ENCODE measurements at places on chromosomes 1 and 21.

GRCh38 chr1:109368464-109368863 is 29.3 kb downstream of the SORT1 start:
- DNase-seq, result no peak

DNA sequence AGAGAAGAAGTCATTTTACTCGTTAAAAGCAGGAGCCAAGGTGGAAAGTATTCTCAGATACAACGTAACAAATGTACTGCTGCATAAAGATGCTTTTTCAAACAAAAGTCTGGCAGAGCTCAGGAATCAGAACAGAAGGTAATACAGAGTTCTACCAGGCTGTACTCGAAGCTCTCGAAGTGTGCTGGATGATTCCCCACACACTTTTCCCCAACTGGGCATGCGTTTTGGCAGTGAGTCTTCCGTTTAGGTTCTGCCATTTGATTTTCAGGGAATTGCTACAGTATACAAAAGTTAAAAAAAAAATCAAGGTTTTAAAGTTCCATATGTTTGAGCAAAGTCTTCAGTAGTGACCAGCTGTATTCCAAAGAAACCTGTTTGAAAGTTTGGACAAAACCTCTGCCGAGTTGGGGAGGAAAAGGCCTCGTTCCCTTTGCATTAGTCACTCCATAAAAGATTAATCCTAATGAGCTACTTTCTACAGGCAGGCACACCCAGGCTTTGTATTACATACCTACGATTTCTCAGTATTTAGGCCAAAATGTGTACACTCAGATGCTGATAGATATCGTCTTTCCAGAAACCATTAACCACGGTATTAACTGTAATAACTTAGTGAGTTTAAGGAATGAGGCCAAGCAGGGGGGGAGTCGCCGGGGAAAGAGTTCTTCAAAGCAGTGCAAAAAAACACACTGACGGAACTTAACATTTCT is 477.1 kb downstream of the LMO4 start:
- DNase-seq, result no peak

- DNase-seq, result no peak
These were observed 43.2 kb downstream of the LRRC71 start for GRCh38 chr1:156963621-156964020.

- DNase-seq, result no peak
These were observed 33.6 kb downstream of the PBX1 start for GRCh38 chr1:164592634-164593033.

- DNase-seq, result no peak
These were observed 11.1 kb downstream of the BARHL2 start for GRCh38 chr1:90705956-90706355.

DNA sequence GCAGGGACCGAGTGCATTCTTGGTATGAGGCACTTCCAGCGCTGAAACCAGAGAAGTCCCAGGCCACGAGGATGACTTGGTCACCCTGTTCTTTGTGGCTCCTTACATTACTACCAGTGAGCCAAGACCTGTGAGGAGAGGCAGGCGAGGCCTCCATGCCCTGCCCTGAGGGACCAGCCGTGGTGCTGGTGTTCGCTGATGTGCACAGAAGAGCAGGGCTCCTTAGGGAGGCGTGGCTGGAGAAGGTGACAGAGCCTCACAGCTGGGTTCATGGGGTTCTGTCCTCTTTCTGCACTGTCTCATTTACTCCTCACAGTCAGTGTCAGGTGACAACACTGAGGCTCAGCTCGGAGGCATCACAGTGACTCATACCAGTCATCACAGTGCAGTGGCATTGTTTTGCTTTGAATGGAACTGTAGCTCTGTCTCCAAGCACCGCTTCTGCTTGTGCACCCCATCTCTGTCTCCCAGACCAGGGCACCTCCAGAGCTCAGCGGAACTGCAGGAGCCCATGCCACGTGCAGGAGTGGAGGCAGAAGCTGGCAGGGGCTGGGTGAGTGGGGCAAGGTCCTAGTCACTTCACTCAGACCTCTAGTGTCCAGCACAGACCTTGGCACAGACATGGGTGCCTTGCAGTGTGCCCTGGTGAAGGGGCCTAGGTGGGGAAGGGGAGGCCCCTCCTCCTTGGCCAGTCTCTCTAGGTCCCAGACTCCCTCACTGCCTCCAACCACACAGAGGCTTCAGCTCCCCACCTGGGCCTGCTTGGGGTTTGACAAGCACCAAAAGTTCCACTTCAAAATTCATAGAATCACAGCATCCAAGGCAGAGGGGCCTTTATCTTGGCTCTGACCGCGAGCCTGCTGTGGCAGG is 310.9 kb downstream of the MATN1 start:
- DNase-seq, result no peak

DNA sequence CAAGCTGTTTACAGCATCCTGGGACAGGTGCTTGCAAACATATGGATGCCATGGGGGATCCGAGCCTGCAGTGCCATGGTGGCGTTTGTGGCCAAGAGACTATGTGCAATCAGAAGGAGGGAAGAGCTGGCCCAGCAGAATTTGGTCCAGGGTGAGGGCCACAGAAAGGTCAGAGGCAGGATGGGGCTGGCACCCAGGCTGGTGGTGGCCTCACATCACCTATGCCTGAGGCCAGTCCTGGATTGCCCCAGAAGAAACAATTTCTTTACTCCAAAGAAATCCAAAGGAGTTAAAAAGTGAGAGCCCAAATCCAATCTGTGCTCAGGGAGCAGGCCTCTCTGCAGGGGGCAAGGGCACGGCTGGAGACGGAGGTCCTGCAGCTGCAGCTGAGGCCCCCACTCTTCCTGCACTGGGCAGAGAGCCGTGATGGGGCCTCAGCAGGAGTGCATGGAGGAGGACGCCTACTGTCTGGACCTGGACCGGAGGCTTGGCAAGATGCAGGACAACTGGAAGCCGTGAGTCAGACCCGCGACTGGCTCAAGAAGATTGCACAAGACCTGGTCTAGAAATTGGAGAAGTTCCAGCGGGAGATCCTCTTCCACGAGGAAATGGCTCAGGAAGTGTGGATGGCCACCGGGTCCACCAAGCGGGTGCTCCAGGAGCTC is 163.5 kb downstream of the RYR2 start:
- no peak for DNase-seq

- DNase-seq, result no peak
These were observed 113.6 kb upstream of the IPO9 start for GRCh38 chr1:201715351-201715750.

DNA sequence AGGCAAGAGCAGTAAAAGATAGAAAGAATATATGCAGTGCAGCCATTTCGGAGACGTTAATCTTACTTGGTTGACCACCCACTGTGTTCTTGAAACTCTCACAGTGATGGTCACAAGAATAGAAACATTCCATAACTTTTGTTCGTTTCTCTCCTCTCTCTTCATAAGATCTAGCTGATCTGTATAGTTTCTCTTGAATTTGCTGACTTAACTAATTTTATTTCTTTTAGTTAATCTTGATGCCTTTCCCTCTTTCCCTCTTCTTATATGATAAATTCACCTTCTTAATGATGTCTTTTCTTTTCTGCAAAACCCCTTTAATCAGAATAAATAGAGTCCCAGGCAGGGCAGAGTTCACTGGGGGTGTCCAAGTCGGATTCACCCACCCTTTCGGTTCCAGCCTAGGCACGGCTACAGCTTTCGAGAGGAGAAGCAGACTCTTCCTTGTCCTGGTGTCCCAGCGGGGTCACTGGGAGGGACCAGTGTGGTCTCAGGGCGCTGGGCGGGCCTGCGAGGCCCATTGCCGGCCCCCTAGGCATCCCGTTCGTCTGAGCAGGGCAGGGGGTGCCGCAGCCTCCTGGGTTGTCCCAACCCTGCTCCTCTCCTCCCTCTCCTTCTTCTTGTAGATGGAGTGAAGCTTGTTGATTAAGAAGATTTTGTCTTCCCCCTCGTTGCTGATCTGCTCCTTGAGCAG is 39.8 kb downstream of the ZNF691 start:
- DNase-seq, result no peak

GRCh38 chr1:165287329-165287728 is 69.2 kb downstream of the LMX1A start:
- DNase-seq, result no peak

DNA sequence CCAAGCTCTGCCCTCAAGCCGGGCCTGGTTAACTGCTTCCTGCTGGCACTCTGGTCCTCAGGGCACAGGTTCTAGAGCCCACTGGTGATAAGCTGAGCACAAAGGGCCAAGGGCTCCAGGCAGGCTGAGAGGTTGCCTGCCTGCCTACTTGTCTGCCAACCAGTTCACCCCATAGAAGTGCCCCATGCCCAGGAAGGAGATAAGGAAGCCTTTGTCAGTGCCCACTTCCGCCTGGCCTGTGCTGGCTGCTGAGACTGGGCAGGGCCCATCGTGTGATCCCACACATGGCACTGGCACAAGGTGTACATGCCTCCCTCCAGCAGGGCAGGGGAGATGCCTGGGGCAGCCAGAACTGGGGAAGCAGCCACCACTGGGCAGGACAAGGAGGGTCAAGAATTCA is 24.1 kb downstream of the SLC9A1 start:
- no peak for DNase-seq

- DNase-seq, result no peak
These were observed 11.0 kb downstream of the TRPM2 start for GRCh38 chr21:44364151-44365053.

DNA sequence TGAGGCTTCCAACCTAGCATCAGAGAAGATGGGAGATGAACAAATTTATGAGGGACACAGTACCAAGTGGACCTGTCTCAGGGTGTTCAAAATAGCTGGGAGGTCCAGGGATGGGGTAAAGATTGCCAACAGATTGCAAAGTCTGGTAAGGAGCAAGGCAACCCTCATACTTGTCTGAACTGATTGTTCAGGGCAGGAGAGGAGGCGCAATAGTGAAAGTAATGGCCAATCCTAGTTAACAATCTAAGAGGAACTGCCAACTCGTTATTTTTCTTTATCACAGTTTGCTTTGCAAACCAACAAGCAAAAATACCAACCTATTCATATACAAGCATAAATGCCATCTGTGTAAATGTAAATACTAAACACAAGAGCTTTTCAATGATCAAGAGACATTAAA is 78.4 kb upstream of the S1PR1 start:
- DNase-seq, result no peak

DNA sequence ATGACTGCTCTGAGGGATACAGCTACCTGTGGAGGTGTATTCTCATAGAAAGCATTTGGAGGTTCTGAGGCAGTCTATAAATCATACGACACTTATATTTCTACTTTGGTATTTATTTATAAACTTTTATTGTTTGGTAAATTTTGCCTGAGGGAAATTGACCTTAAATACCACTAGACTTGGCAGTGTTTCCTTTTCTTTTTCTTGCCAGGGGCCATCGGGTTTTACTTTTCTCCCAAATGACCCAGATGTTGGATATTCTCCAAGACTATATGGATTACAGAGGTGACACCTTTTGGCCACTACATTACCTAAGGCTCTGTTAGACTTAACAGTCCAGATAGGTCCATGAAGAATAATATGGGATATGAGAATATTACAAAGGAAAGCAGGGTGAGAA is 28.2 kb downstream of the CHD1L start:
- no peak for DNase-seq

DNA sequence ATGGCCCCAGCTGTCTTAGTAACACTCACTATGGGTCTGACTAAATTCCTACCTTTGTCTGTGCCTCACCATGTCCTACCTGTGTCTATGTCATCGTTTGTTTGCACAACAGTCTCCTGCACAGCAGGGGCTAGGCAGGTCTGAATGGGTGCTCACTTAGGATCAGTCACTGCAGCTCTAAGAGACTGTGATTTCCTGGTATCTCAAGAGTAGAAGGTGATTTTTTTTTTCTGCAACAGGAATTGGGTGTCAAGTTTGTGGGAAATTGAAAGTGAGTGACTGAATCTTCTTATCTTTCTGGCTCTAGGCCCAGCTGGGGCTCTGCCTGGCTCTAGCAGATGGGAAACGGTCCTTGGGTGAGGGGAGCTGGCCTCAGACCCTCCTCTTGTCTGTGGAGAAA is 46.4 kb upstream of the TRABD2B start:
- no peak for DNase-seq

DNA sequence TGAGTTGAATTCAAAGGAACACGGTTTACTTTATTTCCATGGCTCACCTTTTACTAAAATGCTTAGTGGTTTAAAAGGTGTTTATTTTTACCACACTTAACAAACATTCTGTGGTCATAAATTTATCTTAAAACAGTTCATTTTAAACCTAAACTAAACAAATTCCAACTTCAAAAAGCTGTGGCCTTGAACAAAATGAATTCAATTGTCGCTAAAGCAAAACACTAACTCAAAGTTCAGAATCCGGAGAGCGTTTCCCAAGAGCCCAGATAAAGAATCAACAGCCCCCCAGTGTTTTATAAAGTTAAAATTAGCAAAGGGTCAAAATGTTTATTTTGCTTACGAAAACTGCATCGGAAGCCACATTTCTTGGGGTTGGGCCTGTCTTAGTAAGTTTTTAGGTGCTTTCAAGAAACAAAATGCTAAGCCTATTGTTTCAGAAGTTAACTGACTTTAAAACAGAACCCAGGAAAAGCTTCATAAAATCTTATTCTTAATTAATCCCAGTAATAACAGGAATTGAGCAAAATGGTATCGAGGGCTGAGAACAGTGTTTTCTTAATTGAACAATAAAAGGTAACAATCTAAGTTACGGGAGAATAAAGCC is 1.3 kb downstream of the PUM1 start:
- no peak for DNase-seq

GRCh38 chr1:167714439-167715156 is 7.2 kb upstream of the MPZL1 start:
- peak; percentile 81 for DNase-seq

DNA sequence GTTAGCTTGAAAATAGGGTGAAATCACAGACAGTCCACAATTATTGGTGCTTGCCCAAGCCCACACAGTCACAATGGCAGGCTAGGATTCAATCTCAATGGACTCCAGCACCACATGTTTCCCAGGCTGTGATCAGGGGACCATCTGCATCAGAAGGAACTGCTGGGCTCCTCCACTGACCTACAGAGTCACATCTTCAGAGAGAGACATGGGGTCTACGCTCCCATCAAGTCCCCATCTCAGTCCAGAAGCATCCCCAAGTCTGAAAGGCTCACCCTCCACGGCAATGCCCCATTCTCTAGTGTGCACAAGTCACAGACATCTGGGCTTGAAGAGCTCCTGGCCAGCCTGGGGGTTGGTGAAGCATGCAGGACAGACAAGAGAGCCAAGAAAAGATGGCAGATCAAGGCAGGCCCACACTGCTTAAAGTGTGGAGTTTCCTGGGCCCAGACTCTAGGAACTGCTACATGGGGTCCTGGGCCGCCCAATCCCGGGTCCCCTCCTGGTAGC is 262.5 kb downstream of the NPHP4 start:
- DNase-seq, result no peak

GRCh38 chr1:111364690-111365089 is 62.8 kb downstream of the OVGP1 start:
- no peak for DNase-seq

GRCh38 chr1:162028726-162029125 is 5.1 kb upstream of the OLFML2B start:
- no peak for DNase-seq

Measured in stimulated activated CD4-positive, alpha-beta T cell treated with anti-CD3 and anti-CD28 coated beads, TNF-alpha, amount 100 ng/mL, for 1 hour (primary cell).